IMR-90 (cell line): ENCODE measurements at places on chromosomes 6 and 20. TPM values are rescaled to one million over a fixed set of nuclear protein-coding genes. Genes with fewer than 3 reads are reported as not detected.

Gene DEFB118
- polyA plus RNA-seq, result not detected in 2 replicates

Gene SSTR4
- polyA plus RNA-seq, result not detected in 2 replicates

Gene PTPRT
- not detected in 2 replicates for polyA plus RNA-seq

Gene CBLN4
- not detected in 2 replicates for polyA plus RNA-seq

Gene ABHD16B
- 0.05 TPM in 1 of 2 replicates, not detected in the other for polyA plus RNA-seq

Gene IBTK
- 6.8 and 9.7 TPM in 2 replicates for polyA plus RNA-seq

Gene ATP6V1G2
- polyA plus RNA-seq, result 4.8 and 6.5 TPM in 2 replicates

Gene PPIL6
- polyA plus RNA-seq, result 0.07 and 0.15 TPM in 2 replicates

Gene LAMA4
- 28.9 and 33.9 TPM in 2 replicates for polyA plus RNA-seq

Gene UNC5CL
- not detected in 2 replicates for polyA plus RNA-seq

Gene NAA20
- 50.9 and 58.8 TPM in 2 replicates for polyA plus RNA-seq

Gene RBM24
- 6.6 and 8.1 TPM in 2 replicates for polyA plus RNA-seq

Gene GABBR1
- polyA plus RNA-seq, result 25.6 and 31.5 TPM in 2 replicates

Gene TBXT
- not detected in 2 replicates for polyA plus RNA-seq

Gene C20orf204
- 0.09 and 0.11 TPM in 2 replicates for polyA plus RNA-seq

Gene JAG1
- 9.4 and 10.2 TPM in 2 replicates for polyA plus RNA-seq

Gene CSNK2A1
- 83.8 and 86.3 TPM in 2 replicates for polyA plus RNA-seq

Gene CCN2
- polyA plus RNA-seq, result 1,205 and 1,345 TPM in 2 replicates

Gene DHX16
- polyA plus RNA-seq, result 47.9 and 48.3 TPM in 2 replicates

Gene MAP1LC3A
- 39.7 and 50.7 TPM in 2 replicates for polyA plus RNA-seq

Gene ADAT2
- polyA plus RNA-seq, result 3.2 and 5.4 TPM in 2 replicates

Gene CFAP61
- polyA plus RNA-seq, result 0.07 TPM in 1 of 2 replicates, not detected in the other

Gene HCK
- polyA plus RNA-seq, result not detected in 2 replicates
